Glomerular endothelial cell (primary cell): ENCODE measurements at places on chromosomes 12 and 14. TPM values are rescaled to one million over a fixed set of nuclear protein-coding genes. Genes with fewer than 3 reads are reported as not detected.

GRCh38 chr14:32709027-32709426 is 229.7 kb upstream of the NPAS3 start:
- DNase-seq = no peak

DNA sequence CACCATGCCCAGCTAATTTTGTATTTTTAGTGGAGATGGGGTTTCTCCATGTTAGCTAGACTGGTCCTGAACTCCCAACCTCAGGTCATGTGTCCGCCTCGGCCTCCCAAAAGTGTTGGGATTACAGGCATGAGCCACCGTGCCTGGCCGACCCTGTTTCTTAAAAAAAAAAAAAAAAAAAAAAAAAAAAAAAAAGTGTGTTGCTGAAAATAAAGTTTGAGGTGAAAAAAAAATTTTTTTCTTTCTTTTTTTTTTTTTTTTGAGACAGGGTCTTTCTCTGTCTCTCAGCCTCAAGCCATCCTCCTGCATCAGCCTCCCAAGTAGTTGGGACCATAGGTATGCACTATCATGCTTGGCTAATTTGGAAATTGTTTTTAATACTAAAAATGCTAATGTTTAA is 11.3 kb downstream of the RBM25 start:
- no peak for DNase-seq

GRCh38 chr12:70698345-70698744 is 61.1 kb upstream of the PTPRB start:
- DNase-seq = no peak

- no peak for DNase-seq
These were observed 11.7 kb upstream of the INF2 start for GRCh38 chr14:104677512-104678332.

GRCh38 chr12:24966951-24967564 is 18.2 kb upstream of the BCAT1 start:
- DNase-seq = no peak

GRCh38 chr12:30010071-30011052 is 226.6 kb upstream of the TMTC1 start:
- no peak for DNase-seq

GRCh38 chr12:68109001-68109400 is 50.5 kb downstream of the IFNG start:
- no peak for DNase-seq

DNA sequence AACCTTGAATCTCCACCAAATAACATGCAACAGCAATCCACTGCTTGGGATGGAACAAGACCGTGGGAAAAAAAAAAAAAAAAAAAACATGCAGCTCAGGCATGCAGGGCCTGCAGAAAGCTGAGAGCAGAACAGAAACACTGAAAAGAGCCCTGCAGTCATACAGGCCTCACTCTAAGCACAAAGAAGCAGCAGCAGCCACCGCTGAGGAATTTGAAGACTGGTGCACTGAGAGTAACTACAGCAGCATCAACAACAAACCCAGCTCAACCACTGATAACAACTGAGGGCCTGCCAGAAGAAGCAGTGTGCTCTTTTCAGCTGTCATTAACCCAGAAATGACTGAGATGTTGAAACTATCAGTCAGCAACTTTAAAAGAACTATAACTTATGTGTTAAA is 354.7 kb upstream of the TMTC1 start:
- DNase-seq = no peak

- no peak for DNase-seq
These were observed 331.4 kb upstream of the GARIN2 start for GRCh38 chr14:66857867-66858266.

DNA sequence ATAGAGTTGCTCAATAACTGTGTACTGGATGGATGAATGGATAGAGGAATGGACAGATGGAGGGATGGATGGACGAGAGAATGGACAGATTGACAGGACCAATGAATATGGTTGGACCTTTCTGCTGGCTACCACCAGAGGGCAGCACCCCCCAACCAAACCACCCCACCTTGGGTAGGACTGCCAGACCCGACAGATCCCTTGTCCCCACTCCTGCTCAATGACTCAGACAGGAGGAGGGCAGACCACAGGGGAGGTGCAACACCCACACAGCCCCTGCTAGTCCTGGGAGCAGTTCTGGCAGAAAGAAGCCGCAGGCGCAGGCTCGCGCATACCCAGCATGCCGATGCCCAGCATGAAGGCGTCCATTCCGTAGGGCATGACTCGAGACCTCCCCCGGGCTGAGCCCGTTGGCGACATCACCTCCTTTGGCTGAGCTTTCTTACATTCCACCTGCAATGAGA is 12.4 kb downstream of the MSI1 start:
- no peak for DNase-seq

GRCh38 chr14:76924371-76925096 is 98.3 kb downstream of the LRRC74A start:
- DNase-seq = no peak

DNA sequence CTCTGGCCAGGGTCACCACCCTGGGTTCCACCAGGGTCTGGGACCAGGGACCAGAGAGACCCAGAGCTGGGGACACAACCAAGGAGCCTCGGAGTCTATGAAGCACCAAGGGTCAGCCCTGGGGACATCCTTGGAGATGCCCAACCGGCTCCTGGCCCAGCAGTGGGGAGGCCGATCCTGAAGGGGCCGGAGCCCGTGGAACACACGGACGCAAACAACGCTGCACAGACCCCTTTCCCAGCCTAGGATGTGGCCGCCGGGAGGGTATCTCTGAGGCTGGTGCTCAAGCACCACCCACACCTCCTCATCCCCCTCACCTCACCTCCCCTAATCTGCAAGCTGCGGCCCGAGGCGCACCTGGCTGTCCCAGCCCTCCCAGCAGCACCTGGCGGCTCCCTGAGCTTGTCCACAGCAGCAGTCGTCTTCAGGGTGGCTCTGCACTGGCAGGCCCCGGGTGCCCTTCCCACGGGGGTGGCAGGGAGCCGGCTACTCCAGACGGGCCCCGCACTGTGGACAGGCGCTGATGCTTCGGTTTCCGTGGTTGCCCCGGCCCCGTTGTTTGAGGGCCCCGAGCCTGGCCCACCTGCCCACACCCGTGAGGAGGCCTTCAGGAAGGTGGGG is 146.8 kb upstream of the C14orf180 start:
- DNase-seq = no peak

DNA sequence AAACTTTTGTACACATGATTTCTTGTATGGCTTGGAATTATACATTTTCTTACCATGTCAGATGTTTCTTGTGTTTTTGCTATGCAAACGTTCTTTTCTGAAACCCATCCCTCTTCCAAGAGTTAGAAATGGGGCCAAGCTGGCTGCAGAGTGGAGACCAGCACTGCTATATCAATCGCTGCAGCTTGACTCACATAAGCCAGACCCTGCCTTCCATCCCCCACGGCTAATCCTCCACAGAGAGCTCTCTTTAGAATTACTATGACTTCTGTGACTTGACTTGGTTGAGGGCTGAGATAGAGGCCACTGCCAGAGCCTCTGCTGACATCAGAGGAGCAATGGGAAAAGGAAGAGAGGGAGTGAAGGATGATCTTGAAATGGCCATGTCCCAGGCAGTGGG is 147.9 kb downstream of the DACT1 start:
- no peak for DNase-seq

DNA sequence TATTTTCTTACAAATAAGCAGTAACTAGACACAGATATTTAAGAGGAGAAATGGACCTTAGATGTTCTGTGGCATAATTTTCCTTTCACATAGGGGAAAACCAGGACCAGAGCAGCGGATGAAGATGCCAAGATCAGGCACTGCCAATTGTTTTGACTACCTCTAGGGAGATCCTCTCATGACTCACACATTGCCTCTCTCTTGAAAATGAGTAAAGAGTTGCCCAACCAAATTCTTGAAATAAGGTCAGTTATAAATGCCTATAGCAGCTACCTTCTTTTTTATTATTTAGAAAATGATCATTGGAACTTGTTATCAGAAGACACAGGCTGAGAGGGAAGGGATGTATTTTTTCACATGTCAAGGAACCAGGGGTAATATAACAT is 263.4 kb upstream of the PLEKHG7 start:
- no peak for DNase-seq

- DNase-seq = no peak
These were observed 149.2 kb upstream of the FBXO33 start for GRCh38 chr14:39581474-39581873.

Gene TAS2R7
- 0.18 TPM in 1 of 2 replicates, not detected in the other for total RNA-seq

Gene PNP
- 131 and 170 TPM in 2 replicates for total RNA-seq

Gene LRRC23
- total RNA-seq = 6.3 and 9.6 TPM in 2 replicates

Gene FAM186B
- total RNA-seq = 0.05 and 0.12 TPM in 2 replicates

Gene CLEC1B
- total RNA-seq = 0.18 TPM in 1 of 2 replicates, not detected in the other

Gene KRT5
- not detected in 2 replicates for total RNA-seq

Gene KCNH5
- total RNA-seq = not detected in 2 replicates

Gene FZD10
- total RNA-seq = 1.5 TPM in 1 of 2 replicates, not detected in the other

Gene PRKD1
- 7.2 and 12.3 TPM in 2 replicates for total RNA-seq

Gene FSCB
- not detected in 2 replicates for total RNA-seq
